ENCODE measurements at places on chromosomes 5 and 9. TPM values are rescaled to one million over a fixed set of nuclear protein-coding genes. Genes with fewer than 3 reads are reported as not detected.

DNA sequence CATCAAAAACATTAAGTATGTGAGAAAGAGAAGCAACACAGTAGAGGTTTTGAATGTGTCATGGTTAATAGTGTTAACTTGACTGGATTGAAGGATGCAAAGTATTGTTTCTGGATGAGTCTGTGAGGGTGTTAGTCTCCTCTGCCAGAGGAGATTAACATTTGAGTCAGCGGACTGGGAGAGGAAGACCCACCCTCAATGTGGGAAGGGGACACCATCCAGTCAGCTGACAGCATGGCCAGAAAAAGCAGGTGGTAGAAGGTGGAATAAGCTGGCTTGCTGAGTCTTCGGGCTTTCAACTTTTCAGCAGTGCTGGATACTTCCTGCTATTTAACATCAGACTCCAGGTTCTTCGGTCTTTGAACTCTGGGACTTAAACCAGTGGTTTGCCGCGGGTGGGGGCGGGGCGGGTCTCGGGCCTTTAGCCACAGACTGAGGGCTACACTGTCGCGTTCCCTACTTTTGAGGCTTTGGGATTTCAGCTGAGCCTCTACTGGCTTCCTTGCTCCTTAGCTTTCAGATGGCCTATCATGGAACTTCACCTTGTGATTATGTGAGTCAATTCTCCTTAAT, 309.9 kb upstream of the ST8SIA4 start:
- no peak for DNase-seq
- H3K27me3 ChIP-seq = no peaks in the 10 kb centered on the region
- H3K4me3 ChIP-seq = no peak overlapping the region
- no peaks in the 10 kb centered on the region for H3K36me3 ChIP-seq
- no peak overlapping the region for H3K27ac ChIP-seq

The PTPN3 gene
- 3.3 TPM for total RNA-seq

- H3K4me1 ChIP-seq = no peaks in the 10 kb centered on the region
- DNase-seq = no peak
- H3K27ac ChIP-seq = no peak overlapping the region
Observed at GRCh38 chr9:138080979-138081378, 203.4 kb downstream of the CACNA1B start.

DNA sequence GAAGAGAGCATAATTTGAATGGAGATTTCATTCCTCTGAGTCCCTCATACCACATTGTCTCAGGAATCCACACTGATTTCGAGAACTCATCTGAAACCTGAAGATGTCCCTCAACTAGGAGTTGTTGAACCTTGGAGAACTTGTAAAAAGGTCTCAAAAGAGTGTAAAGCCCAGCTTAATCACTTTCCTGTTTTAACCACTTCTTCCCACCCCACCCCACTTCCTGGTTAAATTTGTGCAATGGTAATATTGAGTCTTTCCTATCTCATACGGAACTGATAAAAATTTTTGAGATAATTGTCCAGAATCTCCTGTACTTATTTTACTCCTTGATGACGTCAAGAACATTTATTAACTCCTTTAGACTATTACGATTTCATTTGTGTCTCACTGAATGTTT, 240.7 kb downstream of the ARRDC3 start:
- no peak overlapping the region for H3K27ac ChIP-seq
- no peaks in the 10 kb centered on the region for H3K4me1 ChIP-seq
- H3K27me3 ChIP-seq = no peaks in the 10 kb centered on the region
- no peak for DNase-seq

The GABRA6 gene
- not detected for total RNA-seq

DNA sequence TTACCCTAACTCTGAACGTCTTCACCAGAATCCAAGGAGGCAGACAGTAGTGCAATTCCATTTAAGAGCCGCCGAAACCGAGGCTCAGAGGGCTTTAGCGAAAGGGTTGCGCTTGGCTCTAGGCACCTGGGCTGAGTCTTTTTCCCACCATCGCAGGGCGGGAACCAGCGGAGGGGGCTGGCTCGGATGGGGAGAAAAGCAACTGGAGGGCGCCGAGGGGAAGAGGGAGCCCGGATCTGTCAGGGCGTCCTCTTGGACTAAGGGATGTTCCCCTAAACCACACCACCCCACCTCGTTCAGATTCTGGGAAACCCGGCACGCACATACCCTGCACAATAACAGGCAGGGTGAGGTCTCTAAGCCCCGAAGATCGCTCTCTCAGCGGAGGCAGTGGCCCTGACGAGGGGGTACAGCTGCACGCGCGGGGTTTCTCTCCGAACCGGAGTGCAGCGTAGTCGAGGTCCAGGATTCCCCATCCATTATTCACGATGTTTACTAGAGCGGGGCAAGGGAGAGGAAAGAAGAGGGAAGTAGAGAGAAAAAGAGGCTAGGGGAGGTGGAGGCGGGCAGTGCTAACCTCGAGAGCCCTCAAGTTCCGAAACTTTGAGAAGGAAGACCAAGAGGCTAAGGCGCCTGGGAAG, 1.3 kb upstream of the POU4F3 start:
- peaks cover 1% of the 10 kb centered on the region for H3K4me1 ChIP-seq
- no peak overlapping the region for H3K27ac ChIP-seq
- no peaks in the 10 kb centered on the region for H3K27me3 ChIP-seq
- no peak overlapping the region for H3K4me3 ChIP-seq

DNA sequence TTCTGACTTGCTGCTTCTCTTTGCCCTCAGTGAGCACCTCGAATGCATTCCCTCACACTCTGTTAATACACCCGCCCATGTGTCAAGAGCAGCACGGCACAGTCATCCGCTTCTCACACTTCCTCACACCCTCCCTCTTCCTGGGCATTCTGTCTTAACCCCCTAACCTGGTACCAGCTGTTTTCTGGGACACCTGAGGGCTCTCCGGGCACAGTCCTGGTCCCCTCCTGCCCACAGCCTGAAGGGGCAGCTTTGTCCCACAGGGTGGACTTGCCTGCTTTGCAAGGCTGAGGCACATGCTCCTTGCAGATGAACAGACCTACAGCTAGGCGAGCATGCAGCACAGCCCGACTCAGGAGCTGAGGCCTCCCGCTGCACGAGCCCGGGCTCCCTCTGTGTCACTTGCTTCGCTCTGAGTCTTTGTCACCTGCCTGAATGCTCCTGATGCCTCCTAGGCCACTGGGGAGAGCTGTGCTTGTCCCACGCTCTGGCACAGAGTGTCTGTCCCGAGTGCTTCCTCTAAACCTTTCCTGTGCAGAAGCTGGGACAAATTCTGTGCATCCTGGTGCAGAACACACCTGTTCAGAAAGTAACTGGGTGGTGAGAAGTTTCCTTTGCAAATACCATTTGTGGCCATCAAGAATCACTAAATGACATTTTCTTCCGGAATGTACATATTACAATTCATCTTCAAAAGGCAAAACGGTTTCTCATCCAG, 47.8 kb downstream of the AHRR start:
- peaks cover 15% of the 10 kb centered on the region for H3K4me1 ChIP-seq
- H3K36me3 ChIP-seq = no peaks in the 10 kb centered on the region

- no peak for DNase-seq
- no peak overlapping the region for H3K27ac ChIP-seq
- no peak overlapping the region for H3K4me3 ChIP-seq
Observed at GRCh38 chr9:91905991-91906469, 44.0 kb downstream of the ROR2 start.

- no peaks in the 10 kb centered on the region for H3K27me3 ChIP-seq
- no peaks in the 10 kb centered on the region for H3K4me1 ChIP-seq
- H3K4me3 ChIP-seq = no peak overlapping the region
- H3K36me3 ChIP-seq = no peaks in the 10 kb centered on the region
Observed at GRCh38 chr9:126389992-126390391, 63.4 kb downstream of the MVB12B start.

DNA sequence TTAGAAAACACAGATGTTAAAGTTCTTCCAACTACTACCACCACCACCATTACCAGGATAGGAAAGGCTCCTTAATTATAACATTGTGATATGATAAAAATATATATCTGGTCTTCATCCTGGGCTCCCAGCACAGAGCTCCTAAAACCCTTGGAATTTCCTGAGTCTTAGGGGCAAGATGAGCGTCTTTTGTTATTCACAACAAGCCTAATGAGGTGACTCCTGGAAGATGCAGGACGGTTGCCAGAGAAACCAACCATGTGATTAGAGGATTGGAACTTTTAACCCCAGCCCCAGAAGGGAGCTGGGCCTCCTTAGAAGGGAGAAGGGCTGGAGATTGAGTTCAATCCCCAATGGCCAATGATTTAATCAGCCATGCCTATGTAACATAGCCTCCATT, 148.0 kb upstream of the ADRA1B start:
- no peak overlapping the region for H3K27ac ChIP-seq
- no peak for DNase-seq
- no peaks in the 10 kb centered on the region for H3K27me3 ChIP-seq
- H3K4me1 ChIP-seq = no peaks in the 10 kb centered on the region

- H3K27ac ChIP-seq = no peak overlapping the region
- H3K36me3 ChIP-seq = no peaks in the 10 kb centered on the region
- H3K4me3 ChIP-seq = no peak overlapping the region
- H3K4me1 ChIP-seq = no peaks in the 10 kb centered on the region
- DNase-seq = no peak
Observed at GRCh38 chr5:99644822-99645221, 716.0 kb upstream of the CHD1 start.

DNA sequence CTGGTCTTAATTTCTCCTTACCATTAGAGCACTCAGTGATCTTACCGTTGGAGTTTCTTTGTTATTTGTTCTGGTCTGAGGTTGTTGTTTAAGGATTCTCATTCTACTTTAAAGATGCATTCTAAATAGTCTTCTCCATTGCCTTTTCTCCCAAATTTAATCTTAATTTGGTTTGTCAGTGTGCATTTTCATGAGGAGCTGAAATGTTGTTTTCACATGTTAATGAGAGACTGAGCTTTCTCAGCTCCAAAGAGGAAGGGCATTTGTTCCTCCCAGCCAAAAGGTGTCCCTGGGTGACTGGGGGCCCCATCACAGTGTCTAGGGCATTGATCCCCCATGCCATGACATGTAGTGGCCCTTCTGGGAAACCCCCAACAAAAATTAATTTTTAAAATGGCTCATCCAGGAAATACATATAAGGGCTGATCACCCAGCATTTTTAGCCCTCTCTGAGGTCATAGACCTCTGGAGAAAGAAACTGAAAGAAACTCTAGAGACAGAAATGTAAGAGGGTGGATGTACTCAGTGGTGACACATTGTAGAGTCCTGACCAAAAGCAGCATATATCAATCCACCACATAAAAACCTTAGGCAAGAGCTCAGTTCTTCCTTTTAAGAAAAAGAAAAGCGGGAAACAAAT, 240.4 kb upstream of the RAI14 start:
- DNase-seq = no peak
- no peaks in the 10 kb centered on the region for H3K4me1 ChIP-seq

DNA sequence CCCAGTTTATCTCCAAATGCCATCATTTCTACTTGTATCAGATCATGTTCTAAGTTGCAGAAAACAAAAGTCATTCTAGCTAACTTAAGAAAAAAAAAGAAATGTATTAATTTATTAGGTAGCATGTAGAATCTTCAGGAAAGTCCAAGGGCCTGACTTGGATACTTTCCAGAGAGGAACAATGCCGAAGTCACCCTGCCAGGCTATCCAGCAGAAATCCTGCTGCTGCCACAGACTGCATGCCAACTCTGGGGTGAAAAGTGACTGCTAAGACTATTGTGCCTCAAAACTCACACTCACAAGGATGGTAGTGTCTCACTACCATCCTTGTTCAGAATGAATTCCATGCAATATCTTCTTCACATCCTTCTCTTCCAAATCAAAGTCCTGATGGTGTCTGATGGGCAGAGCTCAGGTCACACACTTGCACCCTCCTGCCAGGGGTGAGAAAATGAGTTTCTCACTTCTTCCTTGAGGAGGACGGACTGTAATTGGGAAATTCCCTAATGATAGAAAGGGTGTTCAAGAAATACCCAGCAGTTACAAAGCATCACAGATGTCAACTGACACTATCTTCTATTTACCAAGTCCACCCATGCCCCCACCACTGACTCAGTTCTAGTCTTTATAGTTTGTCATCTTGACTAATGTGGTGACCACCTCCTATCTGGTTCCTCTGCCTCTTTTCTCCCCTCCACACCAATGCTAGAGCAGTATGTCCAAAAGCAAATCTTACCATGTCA, 279.4 kb downstream of the CWC27 start:
- H3K27ac ChIP-seq = no peak overlapping the region
- H3K4me3 ChIP-seq = no peak overlapping the region
- H3K4me1 ChIP-seq = no peaks in the 10 kb centered on the region

The TCF7 gene
- total RNA-seq = 4.2 TPM

The CYLC2 gene
- not detected for total RNA-seq

The CDHR2 gene
- total RNA-seq = not detected

- DNase-seq = peak; percentile 46
- peak overlapping the region; percentile 57 for H3K27ac ChIP-seq
- peaks cover 34% of the 10 kb centered on the region for H3K4me1 ChIP-seq
- no peaks in the 10 kb centered on the region for H3K27me3 ChIP-seq
- no peak overlapping the region for H3K4me3 ChIP-seq
Observed at GRCh38 chr9:94922098-94922607, 195.7 kb downstream of the AOPEP start.

The GTF3C5 gene
- 59.9 TPM for total RNA-seq

GRCh38 chr5:43556857-43557542, at the start of gene PAIP1:
PAIP1 (minus strand) TSS chr5:43557077; CDS start chr5:43556846, 231 bp downstream.
- peak within 1 kb of the TSS; percentile 95 for H3K27ac ChIP-seq
- no peaks in the 10 kb centered on the region for H3K36me3 ChIP-seq
- peak; percentile 87 for DNase-seq
- H3K4me3 ChIP-seq = peak within 1 kb of the TSS; percentile 88
- H3K4me1 ChIP-seq = no peaks in the 10 kb centered on the region

DNA sequence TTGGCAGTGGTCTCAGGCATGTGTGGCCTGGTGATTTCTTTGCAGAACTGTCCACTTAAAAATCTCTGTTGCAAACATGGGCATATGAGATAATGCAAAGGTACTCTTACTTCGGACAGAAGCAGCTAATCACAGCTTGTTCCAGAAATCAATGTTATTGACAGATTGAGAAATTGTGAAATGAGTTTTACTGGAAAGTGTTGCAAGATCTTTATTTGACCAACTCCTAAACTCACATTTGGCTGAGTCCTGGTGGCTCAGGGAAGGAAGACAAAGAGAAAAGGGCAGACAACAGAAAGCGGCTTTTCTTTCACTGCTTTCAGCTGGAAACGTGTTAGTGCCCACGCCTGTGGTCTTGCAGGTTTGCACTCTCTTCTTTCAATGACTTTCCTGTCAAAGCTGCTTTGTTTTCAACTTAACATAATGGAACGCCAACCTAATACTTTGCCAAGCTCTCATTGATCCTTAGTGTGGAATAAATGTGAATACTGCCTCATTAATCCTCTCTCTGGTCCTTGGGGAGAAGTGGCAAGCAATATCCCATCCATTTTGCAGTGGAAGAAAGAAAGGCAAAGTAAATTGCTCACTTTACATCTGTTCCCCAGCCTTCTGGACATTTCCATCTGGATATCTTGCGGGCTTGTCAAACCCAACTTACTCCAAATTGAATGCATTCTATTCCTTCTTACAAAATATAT, 586.4 kb downstream of the LRRC70 start:
- H3K4me3 ChIP-seq = no peak overlapping the region
- H3K27ac ChIP-seq = no peak overlapping the region
